ENCODE measurements at places on chromosomes 3 and 15. TPM values are rescaled to one million over a fixed set of nuclear protein-coding genes. Genes with fewer than 3 reads are reported as not detected.
A peak's percentile ranks its signal among the peaks of the same experiment; 100 is the strongest.

DNA sequence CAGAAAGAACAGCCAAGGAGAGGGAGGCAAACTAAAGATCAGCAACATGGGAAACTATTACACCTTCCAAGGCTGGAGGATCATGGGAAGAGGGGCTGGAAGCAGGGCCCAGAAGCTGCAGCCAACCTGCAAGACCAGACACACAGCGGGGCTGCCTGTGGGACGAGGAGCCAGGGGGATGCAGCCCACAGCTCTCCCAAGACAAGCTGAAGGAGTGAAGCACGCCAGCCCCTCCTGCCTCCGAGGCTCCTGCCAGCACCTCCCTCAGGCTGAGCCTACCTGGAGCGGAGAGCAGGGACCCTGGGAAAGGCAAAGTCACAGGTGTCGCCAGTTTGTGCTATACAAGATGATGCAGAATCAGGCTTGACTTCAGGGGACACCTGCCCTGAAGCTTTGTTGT lies 133.3 kb downstream of the OSBPL10 start:
- H3K27me3 ChIP-seq, result no peaks in the 10 kb centered on the region
- no peak overlapping the region for H3K4me3 ChIP-seq
- H3K4me1 ChIP-seq, result no peaks in the 10 kb centered on the region
- DNase-seq, result no peak
- no peak overlapping the region for H3K27ac ChIP-seq

DNA sequence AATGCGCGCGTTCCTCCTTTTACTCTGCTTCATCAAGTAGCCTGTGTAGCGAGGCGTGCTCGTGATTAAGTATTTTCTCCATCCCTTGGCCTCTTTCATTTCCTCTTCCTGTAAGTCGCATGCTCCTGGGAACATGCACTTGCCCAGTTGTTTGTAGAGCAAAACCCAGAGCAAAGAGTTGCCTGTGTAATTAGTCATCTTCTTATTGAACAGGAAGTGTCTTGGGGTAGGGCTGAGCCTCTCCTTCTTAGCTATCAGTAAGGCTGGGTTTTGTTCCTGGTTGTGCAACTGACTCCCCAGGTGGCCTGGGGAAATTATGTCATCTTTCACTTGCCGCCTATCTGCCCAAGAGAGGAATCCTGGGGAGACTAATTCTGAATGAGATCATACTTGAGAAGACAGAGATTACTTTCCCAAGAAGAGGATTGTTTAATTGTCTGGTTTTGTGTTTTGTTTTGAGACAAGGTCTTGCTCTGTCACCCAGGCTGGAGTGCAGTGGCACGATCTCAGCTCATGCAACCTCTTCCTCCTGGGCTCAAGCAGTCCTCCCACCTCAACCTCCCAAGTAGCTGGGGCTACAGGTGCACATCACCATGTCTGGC lies 14.9 kb downstream of the LIPH start:
- H3K4me3 ChIP-seq, result peak overlapping the region; percentile 71
- no peak for DNase-seq
- H3K27me3 ChIP-seq, result peaks cover 6% of the 10 kb centered on the region
- H3K36me3 ChIP-seq, result peaks cover 2% of the 10 kb centered on the region
- peak overlapping the region; percentile 81 for H3K27ac ChIP-seq

The CGNL1 gene
- not detected for total RNA-seq

- no peak overlapping the region for H3K4me3 ChIP-seq
- no peak for DNase-seq
- H3K4me1 ChIP-seq, result no peaks in the 10 kb centered on the region
- no peak overlapping the region for H3K27ac ChIP-seq
- no peaks in the 10 kb centered on the region for H3K36me3 ChIP-seq
These were observed 828.5 kb upstream of the NECTIN3 start for GRCh38 chr3:110243081-110243480.

GRCh38 chr15:92797168-92798052 lies 102.7 kb upstream of the CHD2 start:
- DNase-seq, result no peak
- peaks cover 8% of the 10 kb centered on the region for H3K4me1 ChIP-seq
- no peak overlapping the region for H3K4me3 ChIP-seq

DNA sequence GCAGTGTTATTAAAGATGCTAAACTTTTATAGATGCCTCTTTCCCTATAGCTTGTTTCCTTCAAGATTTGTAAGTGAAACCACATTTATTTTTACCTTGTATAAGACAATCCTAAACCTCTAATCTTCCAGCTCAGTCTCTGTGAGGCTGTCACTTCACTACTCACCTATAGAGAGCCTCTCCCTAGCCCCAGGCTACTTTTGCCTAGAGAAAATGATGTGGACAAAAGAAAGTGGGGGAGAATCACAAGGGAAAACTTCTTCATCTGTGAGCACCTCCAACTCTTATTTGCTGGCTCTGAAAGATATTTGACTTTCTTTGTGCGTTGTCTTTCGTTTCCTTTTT lies 74.9 kb upstream of the SCN5A start:
- no peaks in the 10 kb centered on the region for H3K36me3 ChIP-seq
- no peak overlapping the region for H3K4me3 ChIP-seq
- no peaks in the 10 kb centered on the region for H3K27me3 ChIP-seq
- no peak overlapping the region for H3K27ac ChIP-seq
- H3K4me1 ChIP-seq, result no peaks in the 10 kb centered on the region

GRCh38 chr3:179882292-179882691 lies 154.4 kb downstream of the PEX5L start:
- H3K36me3 ChIP-seq, result no peaks in the 10 kb centered on the region
- no peak overlapping the region for H3K27ac ChIP-seq
- no peak for DNase-seq
- peaks cover 10% of the 10 kb centered on the region for H3K27me3 ChIP-seq
- no peak overlapping the region for H3K4me3 ChIP-seq

- H3K27me3 ChIP-seq, result no peaks in the 10 kb centered on the region
- H3K4me1 ChIP-seq, result peaks cover 20% of the 10 kb centered on the region
- peak; percentile 76 for DNase-seq
- H3K27ac ChIP-seq, result peak overlapping the region; percentile 30
These were observed 35.9 kb downstream of the SAXO2 start for GRCh38 chr15:82298520-82298919.

DNA sequence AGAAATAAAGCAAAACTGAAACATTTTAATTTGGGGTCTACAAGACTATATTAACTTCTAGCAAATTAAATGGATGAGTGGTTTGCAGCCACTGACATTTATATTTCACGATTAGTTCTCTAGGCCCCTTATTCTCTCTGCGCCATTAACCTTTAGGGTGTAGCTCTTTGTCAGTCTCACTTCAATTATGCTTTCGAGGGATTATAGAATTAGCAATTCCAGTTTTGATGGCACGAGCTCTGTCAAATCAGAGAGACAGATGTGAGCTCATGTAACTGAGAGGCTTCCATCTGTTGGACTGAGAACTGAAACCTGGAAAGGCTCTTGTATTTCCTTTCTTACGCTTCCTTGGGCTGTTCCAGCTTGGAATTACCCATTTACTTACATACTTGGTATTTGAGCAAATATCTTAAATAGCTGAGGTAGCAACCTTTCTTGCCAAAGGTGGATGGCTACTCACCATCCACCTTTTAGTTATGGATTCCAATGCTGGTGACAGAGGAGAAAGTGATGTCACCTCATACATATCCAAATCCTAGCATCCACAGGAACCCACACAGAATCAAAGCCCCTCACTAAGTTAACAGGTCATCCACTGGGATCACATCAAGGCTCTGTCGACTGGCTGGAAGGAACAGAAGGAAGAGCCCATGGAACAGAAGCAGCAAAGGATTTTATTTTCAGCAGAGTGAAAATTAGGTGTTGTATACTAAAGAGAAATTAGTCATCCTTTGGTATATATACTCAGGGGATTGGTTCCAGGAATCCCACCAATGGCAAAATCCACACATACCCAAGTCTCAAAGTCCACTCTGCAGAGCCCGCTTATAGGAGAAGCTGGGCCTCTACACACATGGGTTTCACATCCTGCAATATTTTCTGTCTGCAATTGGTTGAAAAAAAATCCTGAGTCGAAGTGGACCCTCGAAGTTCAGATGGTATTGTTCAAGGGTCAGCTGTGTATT lies 20.8 kb downstream of the VGLL4 start:
- peaks cover 71% of the 10 kb centered on the region for H3K4me1 ChIP-seq
- H3K4me3 ChIP-seq, result no peak overlapping the region
- no peak overlapping the region for H3K27ac ChIP-seq
- peaks cover 25% of the 10 kb centered on the region for H3K36me3 ChIP-seq
- no peaks in the 10 kb centered on the region for H3K27me3 ChIP-seq
- no peak for DNase-seq

The TNIK gene
- 47.6 TPM for total RNA-seq

The FANCI gene
- total RNA-seq, result 155 TPM

- peaks cover 4% of the 10 kb centered on the region for H3K27me3 ChIP-seq
- H3K4me3 ChIP-seq, result peak overlapping the region; percentile 93
- DNase-seq, result no peak
- peaks cover 11% of the 10 kb centered on the region for H3K36me3 ChIP-seq
These were observed 365 bp upstream of the PDCD6IP start for GRCh38 chr3:33798113-33798417.

DNA sequence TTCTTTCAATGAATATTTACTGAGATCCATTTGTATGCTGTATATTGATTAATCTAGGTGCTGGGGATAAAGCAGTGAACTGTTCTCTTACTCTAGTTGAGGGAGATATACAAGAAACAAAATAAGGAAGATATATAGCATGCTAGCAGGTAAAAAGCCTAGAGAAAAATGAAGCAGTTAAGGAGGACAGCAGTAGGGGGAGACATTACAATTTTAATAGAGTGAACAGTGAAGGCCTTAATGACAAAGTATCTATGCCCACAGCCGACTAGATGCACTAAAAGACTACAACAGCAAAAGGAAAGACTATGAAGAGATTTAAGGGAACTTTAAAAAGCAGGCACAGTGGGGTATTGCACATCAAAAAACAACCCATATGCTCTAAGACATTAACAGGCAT lies 81.4 kb downstream of the XRN1 start:
- peak overlapping the region; percentile 1 for H3K27ac ChIP-seq
- H3K27me3 ChIP-seq, result no peaks in the 10 kb centered on the region
- no peak for DNase-seq
- H3K4me3 ChIP-seq, result no peak overlapping the region
- H3K36me3 ChIP-seq, result peaks cover 21% of the 10 kb centered on the region

GRCh38 chr3:49992326-49992725 lies 52.4 kb downstream of the RBM6 start:
- H3K27ac ChIP-seq, result no peak overlapping the region
- H3K4me1 ChIP-seq, result no peaks in the 10 kb centered on the region
- H3K27me3 ChIP-seq, result no peaks in the 10 kb centered on the region
- peaks cover 8% of the 10 kb centered on the region for H3K36me3 ChIP-seq
- DNase-seq, result no peak

DNA sequence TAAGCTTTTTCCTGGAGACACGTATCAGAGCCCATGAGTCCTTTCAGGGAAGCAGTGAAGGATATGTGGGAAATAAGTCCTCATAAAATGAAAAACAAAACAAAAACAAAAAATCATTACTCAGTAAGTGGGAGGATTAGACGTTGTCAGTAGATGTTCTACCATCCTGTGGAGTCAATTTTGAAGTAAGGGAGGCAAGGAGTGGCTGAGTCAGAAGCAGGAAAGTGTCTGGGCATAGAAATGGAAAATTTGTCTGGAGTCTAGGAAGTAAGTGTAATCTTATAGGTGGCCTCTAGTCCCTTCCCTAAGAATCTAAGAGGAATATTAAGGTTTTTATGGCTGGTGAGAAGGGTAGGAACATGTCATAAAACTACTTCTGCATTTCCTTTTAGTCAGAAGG lies 339.8 kb upstream of the SEMA6D start:
- H3K4me3 ChIP-seq, result no peak overlapping the region
- H3K27ac ChIP-seq, result no peak overlapping the region
- no peaks in the 10 kb centered on the region for H3K36me3 ChIP-seq
- no peaks in the 10 kb centered on the region for H3K4me1 ChIP-seq
- no peaks in the 10 kb centered on the region for H3K27me3 ChIP-seq
- DNase-seq, result no peak

The UNC13C gene
- total RNA-seq, result not detected

GRCh38 chr3:164640591-164640990 lies 437.7 kb downstream of the SI start:
- no peaks in the 10 kb centered on the region for H3K27me3 ChIP-seq
- no peak overlapping the region for H3K27ac ChIP-seq
- H3K4me1 ChIP-seq, result no peaks in the 10 kb centered on the region
- no peak overlapping the region for H3K4me3 ChIP-seq

The SPESP1 gene
- total RNA-seq, result 0.57 TPM

DNA sequence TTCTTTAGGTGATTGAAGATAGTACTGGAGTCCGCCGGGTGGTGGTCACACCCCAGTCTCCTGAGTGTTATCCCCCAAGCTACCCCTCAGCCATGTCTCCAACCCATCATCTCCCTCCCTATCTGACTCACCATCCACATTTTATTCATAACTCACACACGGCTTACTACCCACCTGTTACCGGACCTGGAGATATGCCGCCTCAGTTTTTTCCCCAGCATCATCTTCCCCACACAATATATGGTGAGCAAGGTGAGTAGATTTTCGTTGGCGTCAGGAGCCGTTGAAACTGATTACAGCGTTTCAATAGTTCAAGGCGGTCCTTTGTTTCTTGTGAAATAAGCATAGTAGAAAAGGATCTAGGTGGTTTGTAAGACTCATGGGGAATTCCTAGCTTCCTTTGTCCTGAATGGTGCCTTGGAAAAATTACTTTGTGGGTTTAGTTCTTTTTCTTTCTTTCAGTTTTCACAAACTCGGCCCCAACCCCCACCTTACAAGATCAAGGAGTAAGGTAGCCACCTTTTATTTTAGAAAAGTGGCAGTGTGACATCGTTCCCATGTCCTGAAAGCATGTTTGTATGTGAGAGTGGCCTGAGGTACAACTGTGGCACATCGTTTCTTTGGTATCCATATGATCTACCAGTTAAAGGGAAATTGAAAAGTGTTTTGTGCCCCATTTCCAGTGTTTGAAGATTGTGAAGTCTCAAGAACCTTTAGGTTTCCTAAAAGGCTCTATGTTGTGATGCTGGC lies 200.6 kb downstream of the GHSR start:
- H3K36me3 ChIP-seq, result peaks cover 23% of the 10 kb centered on the region
- H3K27ac ChIP-seq, result no peak overlapping the region
- no peaks in the 10 kb centered on the region for H3K4me1 ChIP-seq
- no peaks in the 10 kb centered on the region for H3K27me3 ChIP-seq
- H3K4me3 ChIP-seq, result no peak overlapping the region
- DNase-seq, result no peak

- H3K4me1 ChIP-seq, result no peaks in the 10 kb centered on the region
- no peaks in the 10 kb centered on the region for H3K36me3 ChIP-seq
- peaks cover 28% of the 10 kb centered on the region for H3K27me3 ChIP-seq
These were observed 20.2 kb upstream of the SCN5A start for GRCh38 chr3:38669668-38670067.

- peaks cover 56% of the 10 kb centered on the region for H3K4me1 ChIP-seq
- DNase-seq, result no peak
- H3K27me3 ChIP-seq, result no peaks in the 10 kb centered on the region
- peak overlapping the region; percentile 33 for H3K4me3 ChIP-seq
- H3K36me3 ChIP-seq, result peaks cover 54% of the 10 kb centered on the region
These were observed 7.8 kb downstream of the MAP2K1 start for GRCh38 chr15:66394472-66394871.

The PRICKLE2 gene
- total RNA-seq, result not detected

Measured in activated naive CD8-positive, alpha-beta T cell treated with anti-CD3 and anti-CD28 coated beads, Interleukin-2, amount 10 ng/mL, durations not matched to agents 7 days and 5 days (primary cell).